ENCODE measurements at places on chromosomes 11 and 22. TPM values are rescaled to one million over a fixed set of nuclear protein-coding genes. Genes with fewer than 3 reads are reported as not detected.

- DNase-seq, result no peak
These were observed 117.1 kb downstream of the JRKL start for GRCh38 chr11:96506953-96507354.

GRCh38 chr11:27717377-27717776, 17.1 kb upstream of the BDNF start:
- DNase-seq, result no peak

GRCh38 chr22:44330744-44331660, 18.3 kb upstream of the SHISAL1 start:
- no peak for DNase-seq

- DNase-seq, result no peak
These were observed 22.1 kb upstream of the NNMT start for GRCh38 chr11:114273890-114274635.

DNA sequence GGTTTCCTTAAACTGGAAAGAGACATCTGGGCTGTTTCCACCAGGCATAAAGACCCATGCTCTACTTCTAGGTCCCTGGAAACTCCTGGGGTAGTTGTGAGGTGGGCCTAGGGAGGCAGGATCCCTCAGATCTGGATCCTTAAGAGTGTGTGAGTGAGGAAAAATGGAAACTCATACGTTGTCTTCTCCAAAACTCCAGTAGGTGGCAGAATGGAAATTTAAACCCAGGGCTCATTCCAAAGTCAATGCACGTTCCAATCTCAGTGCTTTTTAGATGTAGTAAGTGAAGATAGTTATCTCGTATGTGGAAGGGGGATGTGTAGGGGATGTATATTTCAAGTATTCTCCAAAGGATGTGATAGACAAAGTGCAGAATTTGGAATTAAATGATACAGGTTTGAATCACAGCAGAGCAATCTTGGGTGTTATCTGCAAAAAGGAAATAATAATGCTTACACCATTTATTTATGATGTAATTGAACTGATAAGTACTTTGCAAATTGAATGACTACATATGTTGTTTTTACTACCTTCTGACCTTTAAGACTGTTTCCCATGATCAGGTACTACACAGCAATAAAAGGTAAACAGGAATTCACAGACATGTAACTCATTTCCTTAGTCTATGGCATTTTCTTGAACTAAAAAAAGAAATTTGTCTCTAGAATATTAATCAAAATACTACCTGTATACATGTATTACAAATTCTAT, 13.1 kb upstream of the MMP1 start:
- DNase-seq, result no peak

- no peak for DNase-seq
These were observed 2.6 kb upstream of the UCP3 start for GRCh38 chr11:74011360-74012073.

- DNase-seq, result no peak
These were observed 131.6 kb downstream of the MAML2 start for GRCh38 chr11:96211436-96211835.

- no peak for DNase-seq
These were observed 78.7 kb downstream of the ENTHD1 start for GRCh38 chr22:39814899-39815298.

GRCh38 chr11:72743321-72744221, 8.6 kb downstream of the ARAP1 start:
- DNase-seq, result no peak

- no peak for DNase-seq
These were observed 18.6 kb downstream of the PHLDB1 start for GRCh38 chr11:118625976-118626375.

- DNase-seq, result no peak
These were observed 5.2 kb downstream of the BET1L start for GRCh38 chr11:201966-202365.

- no peak for DNase-seq
These were observed 43.8 kb downstream of the PRR5L start for GRCh38 chr11:36339888-36340287.

DNA sequence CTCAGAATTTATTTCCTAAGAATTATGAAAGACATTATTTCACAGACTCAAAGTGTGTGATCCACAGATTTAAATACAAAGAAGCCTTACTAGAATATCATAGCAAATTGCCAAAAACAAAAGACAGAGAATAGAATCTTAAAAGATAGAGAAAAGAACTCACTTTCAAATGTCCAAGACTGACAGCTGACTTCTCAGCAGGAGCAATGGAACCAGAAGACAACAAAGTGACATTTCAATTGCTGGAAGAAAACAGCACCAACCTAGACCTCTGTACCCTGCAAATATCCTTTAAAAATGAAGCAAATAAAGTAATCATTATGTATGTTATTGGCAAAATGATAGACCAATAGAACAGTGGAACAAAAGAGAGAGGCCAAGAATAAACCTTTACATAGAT, 109.2 kb downstream of the TTC17 start:
- DNase-seq, result no peak

DNA sequence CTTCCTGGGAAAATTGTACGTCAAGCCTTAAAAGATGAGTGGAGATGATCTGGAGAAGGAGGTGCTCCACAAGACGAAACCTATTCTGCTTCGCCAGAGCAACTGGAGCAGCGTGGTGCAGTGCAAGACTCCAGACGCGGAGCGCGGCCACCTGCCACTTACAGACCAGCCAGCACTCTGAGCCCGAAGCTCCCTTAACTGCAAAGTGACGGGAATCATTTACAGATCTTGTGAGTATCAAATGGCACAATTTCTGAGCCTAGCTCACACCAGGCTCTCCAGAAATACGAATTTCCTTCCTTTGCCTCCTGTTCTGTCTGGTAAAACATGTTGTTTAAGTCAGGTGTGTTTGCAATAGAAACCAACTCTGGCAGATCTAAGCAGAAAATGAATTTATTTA, 369.3 kb downstream of the CADM1 start:
- no peak for DNase-seq

DNA sequence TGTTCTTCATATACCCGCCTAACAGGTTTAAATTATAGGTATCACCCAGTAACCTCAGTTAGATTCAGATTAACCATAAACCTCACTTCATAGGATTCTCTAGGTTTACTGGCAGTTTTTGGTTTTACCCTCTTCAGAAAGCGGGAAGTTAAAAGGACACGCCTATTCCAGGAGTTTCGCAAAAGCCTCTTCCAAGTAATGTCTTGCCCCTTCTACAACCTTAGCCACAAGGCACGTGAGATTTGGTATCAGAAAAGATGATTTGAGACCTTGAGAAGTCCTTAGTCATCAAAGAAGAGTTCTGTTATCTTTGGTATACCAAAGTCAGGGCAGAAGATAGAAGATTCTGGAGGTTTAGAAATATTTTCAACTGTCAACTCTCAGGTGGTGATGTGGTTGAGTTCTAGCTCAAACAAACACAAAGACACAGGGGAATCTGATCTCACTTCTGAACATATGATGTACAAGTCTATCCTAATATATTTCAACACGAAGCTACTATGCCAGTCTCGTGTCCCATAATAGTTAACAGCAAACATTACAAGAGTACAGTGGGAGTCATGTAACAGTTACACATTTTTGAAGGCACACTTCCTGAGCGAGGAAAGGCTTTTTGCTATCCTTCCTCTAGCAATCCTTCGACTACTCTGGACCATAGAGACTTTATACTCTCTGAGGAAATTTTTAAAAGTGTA, 103.5 kb downstream of the USP35 start:
- no peak for DNase-seq

The IGF2 gene
- 32.5 TPM for total RNA-seq

The RFPL1 gene
- total RNA-seq, result not detected

The OSM gene
- total RNA-seq, result 4.7 TPM

The OR4A16 gene
- not detected for total RNA-seq

The OR4D5 gene
- total RNA-seq, result not detected

The CBLIF gene
- total RNA-seq, result not detected

The SPI1 gene
- total RNA-seq, result 35.3 TPM

The MS4A2 gene
- 11.2 TPM for total RNA-seq

The CABP4 gene
- total RNA-seq, result 3.8 TPM

The MAP6 gene
- 13.3 TPM for total RNA-seq

The SPON1 gene
- 195 TPM for total RNA-seq

The USP2 gene
- 7.3 TPM for total RNA-seq

The APOC3 gene
- 8.4 TPM for total RNA-seq

The MS4A3 gene
- total RNA-seq, result 0.40 TPM

The CDC42EP2 gene
- 21.5 TPM for total RNA-seq
